Naive thymus-derived CD8-positive, alpha-beta T cell (primary cell): ENCODE measurements at places on chromosomes 11 and 22. TPM values are rescaled to one million over a fixed set of nuclear protein-coding genes. Genes with fewer than 3 reads are reported as not detected.

DNA sequence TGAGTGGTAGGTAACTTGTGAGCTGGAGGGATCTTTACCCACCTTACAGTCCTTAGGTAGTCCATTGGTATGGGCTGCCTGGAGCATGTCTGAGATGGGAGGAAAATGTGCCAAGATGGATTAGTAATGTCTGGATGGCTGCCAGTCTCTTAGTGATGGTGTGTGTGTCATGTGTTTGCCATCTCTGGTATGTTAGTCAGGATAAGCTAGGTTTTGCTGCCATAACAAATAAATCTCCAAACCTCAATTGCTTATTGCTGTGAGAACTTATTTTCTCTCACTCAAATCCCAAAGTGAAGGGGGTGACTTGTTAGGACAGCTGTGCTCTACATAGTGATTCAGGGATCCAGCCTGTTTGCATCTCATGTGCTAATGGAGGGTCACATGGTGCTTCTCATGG, 40.9 kb upstream of the MYEOV start:
- DNase-seq, result no peak

DNA sequence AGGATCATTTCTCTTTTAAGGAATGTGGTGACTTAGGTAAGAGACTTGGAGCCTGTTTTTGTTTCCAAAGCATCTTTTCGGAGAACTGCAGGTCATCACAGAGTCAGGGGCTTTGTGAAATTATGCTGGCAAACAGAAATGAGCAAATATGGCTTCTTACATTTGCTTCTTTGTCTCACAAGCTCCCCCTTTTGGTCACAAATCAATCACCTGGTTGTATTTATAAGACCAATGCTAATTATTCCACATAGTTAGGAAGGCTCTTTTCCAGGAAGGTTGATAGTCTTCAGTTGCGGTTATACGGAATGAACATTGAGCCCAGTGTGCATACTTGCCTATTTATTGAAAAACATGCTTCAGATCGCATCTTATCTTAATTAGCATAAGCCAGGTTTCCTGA, 34.6 kb upstream of the CEP126 start:
- no peak for DNase-seq

DNA sequence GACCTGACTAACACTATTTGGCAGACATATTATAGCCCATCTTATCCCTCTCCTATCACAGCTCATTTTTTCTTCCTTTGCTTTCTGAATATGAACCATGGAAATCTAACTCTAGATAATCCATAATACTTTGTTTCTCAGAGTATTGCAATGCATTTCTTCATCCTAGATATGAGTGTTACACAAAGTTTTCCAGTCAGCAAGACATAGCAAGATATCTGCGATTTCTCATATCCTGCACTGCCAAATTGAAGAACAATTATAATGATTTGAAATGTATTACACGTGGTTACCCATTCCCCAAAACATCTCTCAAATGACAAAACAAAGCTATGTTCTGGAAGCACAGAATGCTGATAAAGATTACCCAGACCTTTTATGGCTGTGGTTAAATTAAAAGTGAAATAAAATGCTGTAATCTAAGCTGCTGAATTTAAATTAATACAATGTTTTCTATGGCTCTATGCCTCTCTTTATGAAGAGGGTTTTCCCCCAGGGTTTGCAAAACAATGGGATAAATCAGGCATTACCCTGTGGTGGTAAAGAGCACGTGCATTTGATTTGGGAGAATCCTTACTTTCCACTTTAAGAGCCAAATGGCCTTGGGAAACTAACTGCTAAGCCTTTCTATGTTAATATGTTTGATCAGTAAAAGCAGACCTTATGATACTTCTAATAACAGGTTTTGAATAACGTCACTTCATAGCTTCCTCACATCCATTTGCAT, 1291.0 kb upstream of the CNTN5 start:
- DNase-seq, result no peak

DNA sequence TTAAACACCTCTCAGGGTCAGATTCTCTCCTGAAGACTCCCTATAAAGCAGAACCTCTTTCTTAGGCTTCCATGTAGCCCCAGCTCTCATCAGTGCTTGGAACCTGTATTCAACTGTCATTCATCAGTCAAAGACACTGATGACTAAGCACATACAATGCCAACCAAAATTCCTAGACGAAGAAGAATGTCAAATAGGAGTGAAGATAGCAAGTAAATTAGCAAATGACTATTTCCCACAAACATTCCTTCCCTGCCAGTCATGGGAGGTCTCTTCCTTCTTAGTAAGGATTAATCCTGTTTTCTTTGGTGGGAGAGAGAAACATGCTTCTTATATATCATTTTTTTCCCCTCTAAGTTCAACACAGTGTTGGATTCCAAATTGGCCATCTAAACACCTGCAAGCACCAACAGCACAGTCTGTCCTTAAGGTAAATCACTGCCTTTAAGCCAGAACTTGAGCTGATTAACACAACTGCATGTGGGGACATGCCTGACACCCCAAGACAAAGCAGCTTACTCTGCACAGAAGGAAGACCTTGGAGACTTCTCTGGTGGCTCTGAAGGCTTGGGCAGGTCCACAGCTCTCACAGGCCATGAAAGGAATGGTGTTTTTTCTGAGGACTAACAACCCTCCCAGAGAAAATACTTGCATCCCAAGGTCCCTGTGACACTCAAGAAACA, 47.5 kb upstream of the ME3 start:
- no peak for DNase-seq

- no peak for DNase-seq
Observed at GRCh38 chr22:45263463-45264269, 21.1 kb upstream of the UPK3A start.

DNA sequence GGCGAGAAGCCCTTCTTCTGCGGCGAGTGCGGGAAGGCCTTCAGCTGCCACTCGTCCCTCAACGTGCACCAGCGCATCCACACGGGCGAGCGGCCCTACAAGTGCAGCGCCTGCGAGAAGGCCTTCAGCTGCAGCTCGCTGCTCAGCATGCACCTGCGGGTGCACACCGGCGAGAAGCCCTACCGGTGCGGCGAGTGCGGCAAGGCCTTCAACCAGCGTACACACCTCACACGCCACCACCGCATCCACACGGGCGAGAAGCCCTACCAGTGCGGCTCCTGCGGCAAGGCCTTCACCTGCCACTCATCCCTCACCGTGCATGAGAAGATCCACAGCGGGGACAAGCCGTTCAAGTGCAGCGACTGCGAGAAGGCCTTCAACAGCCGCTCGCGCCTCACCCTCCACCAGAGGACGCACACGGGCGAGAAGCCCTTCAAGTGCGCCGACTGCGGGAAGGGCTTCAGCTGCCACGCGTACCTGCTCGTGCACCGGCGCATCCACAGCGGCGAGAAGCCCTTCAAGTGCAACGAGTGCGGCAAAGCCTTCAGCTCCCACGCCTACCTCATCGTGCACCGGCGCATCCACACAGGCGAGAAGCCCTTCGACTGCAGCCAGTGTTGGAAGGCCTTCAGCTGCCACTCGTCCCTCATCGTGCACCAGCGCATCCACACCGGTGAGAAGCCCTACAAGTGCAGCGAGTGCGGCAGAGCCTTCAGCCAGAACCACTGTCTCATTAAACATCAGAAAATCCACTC, 12.2 kb downstream of the ZNF74 start:
- no peak for DNase-seq

DNA sequence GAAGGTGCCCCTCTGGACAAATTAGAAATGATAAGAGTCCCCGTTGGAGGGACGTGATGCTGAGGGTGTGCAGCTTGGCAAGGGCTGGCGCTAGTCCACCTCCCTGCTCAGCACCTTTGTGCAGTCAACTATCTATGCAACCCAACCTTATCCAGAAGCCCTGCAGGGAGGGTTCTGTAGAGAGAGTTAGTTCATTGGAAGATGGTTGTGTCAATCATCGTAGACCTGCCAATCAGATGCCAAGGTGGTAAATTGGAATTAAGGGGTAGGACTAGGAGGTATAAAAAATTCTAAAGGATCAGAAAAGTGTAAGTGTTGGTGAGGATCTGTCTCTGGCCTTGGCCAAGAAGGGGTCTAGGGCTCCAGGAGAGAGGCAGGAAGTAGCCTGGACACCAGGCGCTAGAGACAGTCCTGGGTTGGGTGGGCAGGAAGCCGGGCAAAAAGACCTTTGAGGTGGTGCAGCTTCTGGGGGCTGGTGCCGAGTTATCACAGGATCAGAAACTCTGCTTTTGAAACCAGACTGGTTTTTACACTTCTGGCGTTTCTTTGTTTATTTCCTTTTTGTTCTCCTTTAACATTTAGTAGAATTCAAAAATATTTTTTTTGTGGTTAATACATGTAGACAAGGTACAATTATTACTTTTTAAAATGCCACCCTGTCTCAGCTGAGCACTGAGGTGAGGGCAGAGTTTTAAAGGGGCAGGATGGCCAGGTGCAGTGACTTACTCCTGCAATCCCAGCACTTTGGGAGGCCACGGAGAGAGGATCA, 1.6 kb downstream of the C1QTNF6 start:
- peak; percentile 83 for DNase-seq

- DNase-seq, result no peak
Observed at GRCh38 chr11:110251836-110252235, 44.6 kb downstream of the RDX start.

DNA sequence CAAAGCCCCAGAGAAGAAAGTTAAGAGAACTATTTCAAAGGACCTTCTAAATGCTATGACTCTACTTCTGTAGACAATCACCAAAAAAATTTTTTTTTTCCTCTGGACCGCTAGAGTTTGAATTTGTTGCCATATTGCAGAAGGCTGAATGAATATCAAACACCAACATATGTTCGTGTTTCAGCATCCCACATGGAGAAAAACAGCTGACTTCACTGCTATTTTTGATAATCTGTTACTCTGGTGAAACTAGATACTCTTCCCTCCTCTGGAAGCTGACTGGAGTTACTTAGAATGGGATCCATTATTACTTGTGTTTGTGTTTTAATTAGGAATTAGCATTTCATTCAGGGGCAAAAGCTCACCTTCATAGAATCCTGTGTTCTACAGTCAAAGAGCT, 447.0 kb downstream of the AASDHPPT start:
- DNase-seq, result no peak

DNA sequence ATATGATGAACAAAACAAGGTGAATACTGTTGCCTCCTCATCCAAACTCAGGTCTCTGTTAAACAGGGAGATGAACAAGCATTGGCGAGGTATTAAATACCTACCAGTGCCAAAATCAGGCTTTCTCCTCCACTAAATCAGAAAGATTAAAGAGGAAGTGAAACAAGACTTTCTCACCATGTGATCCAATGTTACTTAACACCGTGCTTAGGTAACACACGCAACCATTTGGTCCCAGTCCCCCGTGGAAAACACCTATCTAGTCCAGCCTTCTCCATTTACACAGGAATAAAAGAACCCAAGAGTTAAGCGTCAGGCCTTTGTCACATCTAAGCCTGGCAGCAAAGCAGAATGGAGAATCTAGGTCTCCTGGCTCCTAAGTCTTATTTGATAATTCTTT, 34.5 kb downstream of the TENM4 start:
- no peak for DNase-seq

- DNase-seq, result no peak
Observed at GRCh38 chr11:132772703-132773545, 759.4 kb downstream of the OPCML start.

SERPIND1 gene
- not detected for total RNA-seq

TUB gene
- not detected for total RNA-seq

RASD2 gene
- not detected for total RNA-seq

BTG4 gene
- not detected for total RNA-seq

IPO7 gene
- total RNA-seq, result 66.9 TPM

OR51E1 gene
- total RNA-seq, result not detected

ZC3H12C gene
- total RNA-seq, result 0.03 TPM

MYBPC3 gene
- not detected for total RNA-seq

APOA5 gene
- not detected for total RNA-seq
